MV-4-11 (cell line): ENCODE measurements at places on chromosomes 1 and 21.

- no peak for DNase-seq
These were observed 30.7 kb downstream of the AKNAD1 start for GRCh38 chr1:108826081-108826635.

- no peak for DNase-seq
These were observed 47.6 kb downstream of the LPAR3 start for GRCh38 chr1:84845357-84845756.

- no peak for DNase-seq
These were observed 45.7 kb downstream of the LRRC8D start for GRCh38 chr1:89866568-89866967.

- no peak for DNase-seq
These were observed 247.7 kb upstream of the PTBP2 start for GRCh38 chr1:96473791-96474434.

DNA sequence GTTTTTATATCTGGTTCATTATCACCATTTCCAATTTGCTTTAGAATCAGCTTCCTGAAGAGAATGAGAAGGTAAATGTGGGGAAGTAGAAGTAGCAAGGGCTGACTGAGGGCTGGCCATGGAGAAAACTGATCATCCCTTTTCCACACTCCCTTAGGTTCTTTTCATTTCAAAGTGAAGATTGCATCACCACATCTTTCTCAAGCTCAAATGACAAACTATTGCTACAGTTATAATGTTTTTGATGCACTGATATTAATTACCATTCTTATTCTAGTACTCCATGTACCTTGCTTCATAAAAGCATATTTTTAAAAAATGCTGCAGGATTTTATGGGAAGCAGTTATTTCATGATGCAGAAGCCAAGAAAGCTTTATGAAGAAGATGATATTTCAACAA lies 7.9 kb upstream of the AK5 start:
- peak; percentile 50 for DNase-seq

- DNase-seq: no peak
These were observed 97.8 kb downstream of the CD247 start for GRCh38 chr1:167420510-167420909.

- DNase-seq: peak; percentile 32
These were observed 46.7 kb downstream of the CAMK2N1 start for GRCh38 chr1:20439282-20439681.

DNA sequence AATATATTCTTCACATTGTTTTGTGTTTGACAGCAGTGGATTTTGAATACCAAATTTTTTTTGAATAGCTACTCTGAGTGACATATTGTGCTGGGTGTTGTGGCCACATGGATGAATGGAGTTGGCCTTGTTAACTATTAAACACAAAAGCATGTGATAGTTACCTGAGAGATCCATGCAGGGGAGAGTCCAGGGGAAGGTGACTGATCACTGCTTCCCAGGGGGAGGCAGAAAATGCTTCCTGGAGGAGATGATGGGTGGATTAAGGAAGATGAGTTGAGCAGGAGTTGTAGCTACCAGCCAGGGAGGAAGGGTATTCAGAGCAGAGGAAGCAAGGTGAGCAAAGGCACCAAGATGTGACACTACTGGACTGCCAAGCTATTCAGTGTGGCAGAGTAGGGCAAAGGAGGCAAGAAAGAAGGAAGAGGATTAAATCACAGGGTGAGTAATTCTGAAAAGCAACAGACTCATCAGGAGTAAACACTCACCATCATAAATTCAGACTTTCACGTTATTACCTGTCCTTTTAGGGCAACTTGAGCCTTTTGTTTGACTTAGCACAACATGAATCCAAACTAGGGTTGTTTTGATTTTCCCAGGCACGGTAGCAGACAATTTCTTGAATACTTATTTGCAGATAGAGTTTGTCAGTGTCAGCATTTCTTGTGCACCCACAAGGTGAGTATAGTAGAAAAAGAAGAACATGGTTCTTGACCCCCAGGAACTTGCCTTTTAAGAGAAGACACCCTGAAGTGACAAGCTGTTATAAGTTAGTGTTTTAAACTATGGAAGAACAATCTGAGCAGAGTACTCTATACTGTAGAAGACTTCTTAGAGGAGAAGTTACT lies 4.2 kb downstream of the CD46 start:
- no peak for DNase-seq

- DNase-seq: no peak
These were observed at the start of gene SELENBP1 for GRCh38 chr1:151372058-151372934. Gene SELENBP1, minus strand, starts transcription at chr1:151372705. Its CDS starts 64 bp downstream, at chr1:151372641.
